Vagina (tissue), 2 donors: ENCODE measurements at places on chromosomes 12 and 14. TPM values are rescaled to one million over a fixed set of nuclear protein-coding genes. Genes with fewer than 3 reads are reported as not detected.

DNA sequence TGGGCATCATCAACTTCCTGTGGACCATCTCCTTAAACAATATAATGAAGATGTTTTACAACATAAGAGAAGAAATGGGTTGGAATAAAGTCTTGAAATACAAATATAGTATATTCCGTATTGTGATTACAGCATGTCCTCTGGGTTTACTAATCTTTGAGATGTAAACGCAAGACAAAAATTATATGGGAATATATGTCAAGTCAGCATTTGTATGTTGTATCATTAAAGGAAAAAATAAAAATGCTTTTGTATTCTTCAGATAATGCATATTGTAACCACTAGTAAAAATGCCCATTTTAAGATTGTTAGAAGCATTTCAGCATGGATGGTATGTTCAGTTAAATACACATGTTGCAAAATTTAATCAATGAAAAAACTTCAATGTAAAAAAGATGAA lies 893.3 kb downstream of the FLRT2 start:
- DNase-seq: no peak

DNA sequence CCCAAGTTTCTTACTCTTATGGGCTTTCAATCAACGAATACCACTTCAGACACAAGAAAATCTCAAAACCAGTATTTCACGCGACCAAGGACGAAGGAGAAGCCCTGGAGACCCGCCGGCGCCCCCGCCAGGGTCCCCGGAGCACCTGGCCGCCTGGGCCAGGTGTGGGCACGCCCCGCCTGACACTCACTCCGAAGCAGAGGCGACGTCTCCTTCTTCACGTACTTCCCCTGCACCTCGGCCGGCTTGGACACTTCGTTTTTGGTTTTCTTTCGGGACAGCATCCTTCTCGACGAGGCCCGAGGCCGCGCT lies 466 bp downstream of the SAV1 start:
- no peak for DNase-seq

DNA sequence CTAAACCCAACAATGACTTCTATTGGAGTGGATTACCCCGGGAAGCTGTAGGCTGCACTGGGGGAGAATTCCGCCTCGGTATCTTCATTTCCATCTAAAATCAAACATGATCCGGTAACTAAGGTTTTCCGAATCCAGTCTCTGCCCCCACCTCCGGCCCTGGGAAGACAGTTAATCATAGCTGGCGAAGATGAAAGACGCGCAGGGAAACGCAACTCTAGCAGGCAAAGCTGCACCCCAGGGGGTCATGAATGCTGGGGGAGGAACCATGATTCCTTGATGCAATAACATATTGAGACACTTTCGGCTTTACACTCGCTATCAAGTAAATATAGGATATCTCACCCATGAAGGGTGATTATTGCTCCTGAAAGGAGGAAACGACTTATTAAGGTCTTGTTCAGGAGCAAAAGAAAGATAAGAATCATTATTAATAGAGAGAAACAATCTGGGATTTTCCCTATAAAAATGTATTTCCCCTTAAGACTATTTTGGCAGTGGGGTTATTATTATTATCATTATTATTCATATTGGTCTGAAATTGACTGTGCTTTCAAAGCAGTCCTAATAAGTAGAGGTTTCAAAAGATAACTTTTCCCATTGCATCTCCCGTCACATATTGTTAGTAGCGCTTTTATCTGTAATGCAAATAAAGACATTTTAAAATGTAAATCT lies 614.9 kb downstream of the VRK1 start:
- no peak for DNase-seq

DNA sequence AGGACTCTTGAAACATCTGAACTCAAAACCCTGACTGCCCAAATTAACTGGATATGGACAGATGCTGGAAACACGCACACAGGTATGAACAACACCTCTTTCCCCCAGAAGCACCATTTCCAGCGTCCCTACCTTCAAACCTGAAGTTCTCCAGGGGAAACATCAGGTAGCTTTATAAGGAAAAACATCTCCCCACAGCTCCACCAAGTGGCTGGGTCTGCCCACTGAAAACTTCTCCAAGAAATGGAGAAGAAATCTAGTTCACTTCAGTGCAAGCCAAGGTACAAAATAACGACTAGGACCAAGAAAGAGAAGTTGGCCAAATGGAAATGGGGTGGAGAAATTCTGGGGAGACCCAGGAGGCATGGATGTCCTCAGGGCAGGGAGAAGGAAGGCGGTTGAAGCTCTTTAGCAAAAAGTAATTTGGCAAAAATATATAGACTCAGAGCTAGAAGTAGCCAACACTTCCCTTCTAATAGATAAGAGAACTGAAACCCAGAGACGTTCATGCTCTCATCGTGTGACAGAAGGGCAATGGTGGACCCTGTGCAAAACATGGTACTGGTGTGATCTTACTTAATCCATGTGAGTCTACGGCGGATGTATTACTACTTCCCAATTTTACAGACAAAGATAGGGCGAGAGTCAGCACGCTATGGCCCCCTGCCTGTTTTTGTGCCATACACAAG lies 10.5 kb upstream of the NUAK1 start:
- DNase-seq: no peak

Gene WNT1
- not detected for total RNA-seq

DNA sequence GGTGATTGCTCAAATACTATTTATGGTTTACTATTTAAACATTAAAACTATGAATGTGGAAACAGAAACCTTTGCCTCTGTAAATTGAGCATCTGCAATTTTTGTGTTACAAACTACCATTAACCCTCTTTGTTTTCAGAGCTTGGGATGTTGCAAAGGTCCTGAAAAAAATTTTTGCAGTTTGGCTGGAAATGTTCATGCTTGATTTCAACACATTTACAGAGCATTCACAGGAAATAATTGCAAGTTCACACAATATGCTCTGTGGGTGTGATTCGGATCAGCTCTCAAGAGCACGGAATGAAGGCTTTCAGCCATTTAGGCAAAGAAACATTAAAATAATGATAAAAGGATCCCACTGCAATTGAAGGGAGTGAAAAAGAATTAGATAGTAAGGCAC lies 232.9 kb downstream of the ATP23 start:
- no peak for DNase-seq
